Astrocyte (in vitro differentiated cells and primary cell): ENCODE measurements at places on chromosomes 3 and 15. TPM values are rescaled to one million over a fixed set of nuclear protein-coding genes. Genes with fewer than 3 reads are reported as not detected.

GRCh38 chr3:141227752-141228151, 3.9 kb upstream of the PXYLP1 start:
- no peaks in the 10 kb centered on the region for H3K36me3 ChIP-seq
- no peak overlapping the region for H3K27ac ChIP-seq
- peaks cover 16% of the 10 kb centered on the region for H3K4me1 ChIP-seq
- H3K4me3 ChIP-seq, result no peak overlapping the region
- peak; percentile 56 for DNase-seq
- no peaks in the 10 kb centered on the region for H3K27me3 ChIP-seq

- H3K36me3 ChIP-seq, result peaks cover 35% of the 10 kb centered on the region
- H3K27me3 ChIP-seq, result no peaks in the 10 kb centered on the region
- peaks cover 1% of the 10 kb centered on the region for H3K4me1 ChIP-seq
- no peak overlapping the region for H3K4me3 ChIP-seq
- H3K27ac ChIP-seq, result peak overlapping the region; percentile 10
- no peak for DNase-seq
Observed at GRCh38 chr3:30643763-30644462, 37.5 kb downstream of the TGFBR2 start.

GRCh38 chr15:98289747-98290146, 329.2 kb downstream of the ARRDC4 start:
- peaks cover 7% of the 10 kb centered on the region for H3K27me3 ChIP-seq
- H3K27ac ChIP-seq, result no peak overlapping the region
- no peak overlapping the region for H3K4me3 ChIP-seq
- H3K36me3 ChIP-seq, result no peaks in the 10 kb centered on the region

- H3K36me3 ChIP-seq, result no peaks in the 10 kb centered on the region
- no peak overlapping the region for H3K27ac ChIP-seq
Observed at GRCh38 chr3:64595253-64595694, 92.5 kb downstream of the ADAMTS9 start.

- peaks cover 12% of the 10 kb centered on the region for H3K4me1 ChIP-seq
- no peaks in the 10 kb centered on the region for H3K27me3 ChIP-seq
- no peaks in the 10 kb centered on the region for H3K36me3 ChIP-seq
- H3K4me3 ChIP-seq, result no peak overlapping the region
- H3K27ac ChIP-seq, result no peak overlapping the region
- no peak for DNase-seq
Observed at GRCh38 chr15:75049392-75049791, 26.0 kb downstream of the PPCDC start.

GRCh38 chr3:143991713-143992112, 20.1 kb downstream of the DIPK2A start:
- H3K4me3 ChIP-seq, result no peak overlapping the region
- H3K27me3 ChIP-seq, result no peaks in the 10 kb centered on the region
- no peak overlapping the region for H3K27ac ChIP-seq
- DNase-seq, result no peak
- H3K36me3 ChIP-seq, result no peaks in the 10 kb centered on the region

DLL4 gene
- 0.09 and 0.29 TPM in 2 replicates for total RNA-seq

PTPRG gene
- 37.8 and 39.6 TPM in 2 replicates for total RNA-seq

DNA sequence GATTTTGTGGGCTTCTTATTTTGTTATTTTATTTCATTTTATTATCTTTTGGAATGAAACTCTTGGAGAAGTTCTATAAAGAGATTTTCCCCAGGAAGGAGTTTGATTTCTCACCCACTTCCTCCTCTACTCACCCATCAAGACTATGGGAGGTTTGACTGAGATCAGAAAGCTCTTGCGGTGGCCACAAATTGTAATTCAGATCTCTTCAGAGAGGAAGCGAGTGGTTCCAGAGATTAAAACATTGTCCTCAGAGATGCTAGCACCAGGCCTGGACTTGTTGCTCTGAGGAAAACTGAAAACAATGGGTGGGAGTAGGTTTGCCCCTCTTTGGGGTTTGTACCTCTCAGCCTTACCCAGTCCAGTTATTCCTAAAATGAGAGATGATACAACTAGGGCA, 8.1 kb upstream of the MUC13 start:
- H3K27me3 ChIP-seq, result no peaks in the 10 kb centered on the region
- H3K4me3 ChIP-seq, result no peak overlapping the region
- no peak overlapping the region for H3K27ac ChIP-seq

GRCh38 chr15:57496946-57497869, 94.5 kb upstream of the MYZAP start:
- no peaks in the 10 kb centered on the region for H3K27me3 ChIP-seq
- no peak overlapping the region for H3K27ac ChIP-seq
- H3K4me1 ChIP-seq, result peaks cover 5% of the 10 kb centered on the region
- H3K36me3 ChIP-seq, result no peaks in the 10 kb centered on the region

SLC38A3 gene
- 0.68 and 1.9 TPM in 2 replicates for total RNA-seq

DNA sequence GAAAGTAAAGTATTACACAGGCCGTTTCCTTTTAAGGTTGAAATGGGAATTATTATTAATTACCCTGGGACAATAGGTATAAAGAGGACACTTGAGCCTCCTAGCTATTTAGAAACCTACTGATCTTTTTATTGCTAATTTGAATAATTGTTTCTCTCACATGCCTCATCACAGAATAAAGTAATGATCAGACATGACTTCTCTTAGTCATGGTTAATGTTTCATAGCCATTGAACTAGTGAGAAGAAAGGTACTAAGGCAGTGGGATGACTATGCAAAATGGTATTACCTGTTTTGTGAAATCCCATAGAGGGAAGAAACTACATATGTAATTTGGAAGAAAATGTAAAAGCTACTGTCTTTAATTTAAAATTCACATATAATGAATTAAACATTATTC, 85.6 kb downstream of the EPHA6 start:
- no peaks in the 10 kb centered on the region for H3K4me1 ChIP-seq
- H3K36me3 ChIP-seq, result no peaks in the 10 kb centered on the region
- no peak for DNase-seq
- no peak overlapping the region for H3K27ac ChIP-seq

RNF7 gene
- 166 and 168 TPM in 2 replicates for total RNA-seq

GRCh38 chr3:11346416-11346815, 74.2 kb downstream of the ATG7 start:
- no peak overlapping the region for H3K27ac ChIP-seq
- peak; percentile 56 for DNase-seq
- H3K4me3 ChIP-seq, result no peak overlapping the region
- no peaks in the 10 kb centered on the region for H3K27me3 ChIP-seq
- peaks cover 21% of the 10 kb centered on the region for H3K36me3 ChIP-seq
- H3K4me1 ChIP-seq, result peaks cover 5% of the 10 kb centered on the region

NDN gene
- total RNA-seq, result 59.5 and 61.6 TPM in 2 replicates

DNA sequence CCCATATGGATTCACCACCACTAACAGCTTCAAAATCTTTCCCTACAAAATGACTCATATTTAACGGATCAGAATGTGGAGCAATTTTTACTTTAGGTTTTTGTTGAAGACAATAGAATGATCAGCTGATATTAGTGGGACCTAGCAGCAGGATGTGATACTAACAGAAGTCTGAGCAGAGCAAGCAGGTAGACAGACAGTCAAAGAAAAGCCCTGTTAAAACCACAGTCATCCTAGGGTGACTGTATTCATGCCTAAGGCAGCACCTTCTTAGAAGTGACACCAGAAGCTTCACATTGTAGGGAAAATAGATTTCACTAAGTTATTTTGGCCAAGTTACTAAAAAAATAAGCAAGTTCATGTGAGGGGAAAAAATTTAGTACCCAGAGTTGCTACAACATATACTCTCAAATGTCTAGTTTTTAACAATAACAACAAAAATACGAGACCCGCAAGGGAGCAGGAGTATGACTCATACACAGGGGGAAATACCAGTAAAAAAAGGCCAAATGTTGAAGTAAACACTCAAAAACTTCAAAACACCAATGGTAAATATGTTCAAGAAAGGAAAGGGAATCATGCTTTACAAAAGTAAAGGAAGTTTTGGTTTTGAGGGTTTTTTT, 590.9 kb downstream of the EPHA3 start:
- H3K36me3 ChIP-seq, result no peaks in the 10 kb centered on the region
- H3K27me3 ChIP-seq, result no peaks in the 10 kb centered on the region
- no peak for DNase-seq
- no peaks in the 10 kb centered on the region for H3K4me1 ChIP-seq
- H3K4me3 ChIP-seq, result no peak overlapping the region
